ENCODE measurements at places on chromosomes 2 and 18.
A peak's percentile ranks its signal among the peaks of the same experiment; 100 is the strongest.

- DNase-seq: peak; percentile 74
Measured at GRCh38 chr2:72127401-72128058, 20.1 kb downstream of the CYP26B1 start.

DNA sequence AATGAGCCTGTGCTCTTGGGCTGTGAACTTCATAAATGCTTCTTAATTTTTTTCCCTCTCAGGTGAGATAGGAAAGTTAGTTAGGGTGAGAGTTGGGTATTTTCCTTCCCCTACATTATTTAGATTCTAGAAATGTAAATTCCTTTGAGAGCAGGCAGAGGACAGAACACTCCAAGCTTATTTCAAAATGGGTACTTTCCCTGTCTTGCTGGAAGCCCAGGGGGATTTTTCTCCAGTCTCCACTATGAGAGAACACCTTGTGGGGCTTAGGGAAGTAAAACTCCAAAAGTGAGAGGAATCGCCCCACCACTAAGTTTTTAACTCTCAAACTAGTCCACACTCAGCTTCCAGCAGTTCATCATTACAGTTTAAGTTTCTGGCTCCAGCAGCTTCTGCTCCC, 253.2 kb upstream of the CTAGE1 start:
- DNase-seq: no peak

DNA sequence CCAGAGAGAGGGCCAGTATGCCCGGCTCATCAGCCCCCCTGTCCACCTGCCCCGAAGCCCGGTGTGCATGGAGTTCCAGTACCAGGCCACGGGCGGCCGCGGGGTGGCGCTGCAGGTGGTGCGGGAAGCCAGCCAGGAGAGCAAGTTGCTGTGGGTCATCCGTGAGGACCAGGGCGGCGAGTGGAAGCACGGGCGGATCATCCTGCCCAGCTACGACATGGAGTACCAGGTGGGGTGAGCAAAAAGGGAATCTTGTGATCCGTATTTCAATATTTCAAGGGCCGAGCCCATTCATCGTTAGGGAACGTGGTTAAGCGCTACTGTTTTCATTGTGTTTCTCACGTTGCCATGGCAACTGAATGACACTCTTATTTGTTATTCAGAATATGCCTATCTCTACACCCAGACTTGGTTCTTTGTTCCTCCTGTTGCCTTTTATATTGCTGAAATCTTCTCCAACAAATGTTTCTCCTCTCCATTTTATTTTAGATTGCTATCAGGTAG, 81.5 kb downstream of the NRP2 start:
- no peak for DNase-seq

- no peak for DNase-seq
Measured at GRCh38 chr2:190988910-190989309, 25.1 kb downstream of the STAT1 start.

DNA sequence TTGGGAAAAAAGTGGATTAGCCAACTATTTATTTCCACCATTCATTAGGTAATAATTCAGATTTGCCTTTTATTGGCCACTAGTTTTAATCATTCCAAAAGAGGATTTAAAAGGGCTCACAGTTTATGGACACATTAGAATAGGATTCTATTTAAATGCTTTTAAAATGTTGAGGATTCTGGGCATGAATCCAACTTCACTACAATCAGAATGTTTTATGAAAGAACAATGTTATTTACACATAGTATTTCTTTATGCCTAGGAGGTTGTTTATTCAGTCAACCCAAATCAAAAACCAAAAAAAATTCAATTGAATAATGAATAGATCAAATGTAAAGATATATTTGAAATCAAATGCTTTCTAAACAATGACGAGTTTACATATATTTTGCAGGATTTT, 232.2 kb downstream of the GULP1 start:
- no peak for DNase-seq

GRCh38 chr2:12217175-12217574, 470.7 kb downstream of the LPIN1 start:
- no peak for DNase-seq

- DNase-seq: peak; percentile 44
Measured at GRCh38 chr18:59549503-59550173, 147.6 kb downstream of the CCBE1 start.

- DNase-seq: no peak
Measured at GRCh38 chr2:167945660-167946368, 301.6 kb downstream of the STK39 start.

DNA sequence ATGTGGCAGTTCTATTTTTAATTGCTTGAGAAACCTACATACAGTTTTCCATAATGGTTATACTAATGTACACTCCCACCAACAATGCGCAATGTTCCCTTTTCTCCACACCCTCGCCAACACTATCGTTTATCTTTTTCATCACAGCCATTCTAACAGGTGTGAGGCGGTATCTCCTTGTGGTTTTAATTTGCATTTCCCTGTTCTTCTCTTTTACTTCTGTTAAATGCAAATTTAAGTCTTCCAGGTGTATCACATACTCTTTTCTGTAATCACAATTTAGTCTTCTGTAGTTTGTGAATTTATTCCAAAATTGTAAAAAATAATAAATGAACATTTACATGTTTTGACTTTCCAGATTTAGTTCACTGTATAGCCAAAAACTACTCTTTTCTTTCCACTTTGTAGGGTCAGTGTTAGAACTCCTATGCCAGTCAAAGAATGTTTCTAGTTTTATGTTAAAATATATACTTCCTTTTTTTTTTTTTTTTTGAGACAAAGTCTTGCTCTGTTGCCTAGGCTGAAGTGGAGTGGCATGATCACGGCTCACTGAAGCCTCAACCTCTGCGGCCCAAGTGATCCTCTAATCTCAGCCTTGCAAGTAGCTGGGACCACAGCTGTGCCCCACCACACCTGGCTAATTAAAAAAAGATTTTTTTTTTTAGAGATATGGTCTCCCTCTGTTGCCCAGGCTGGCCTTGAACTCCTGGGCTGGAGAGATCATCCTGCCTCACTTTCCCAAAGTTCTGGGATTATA, 15.4 kb upstream of the ACYP2 start:
- DNase-seq: no peak

- DNase-seq: no peak
Measured at GRCh38 chr2:1460851-1461418, 47.7 kb downstream of the TPO start.

DNA sequence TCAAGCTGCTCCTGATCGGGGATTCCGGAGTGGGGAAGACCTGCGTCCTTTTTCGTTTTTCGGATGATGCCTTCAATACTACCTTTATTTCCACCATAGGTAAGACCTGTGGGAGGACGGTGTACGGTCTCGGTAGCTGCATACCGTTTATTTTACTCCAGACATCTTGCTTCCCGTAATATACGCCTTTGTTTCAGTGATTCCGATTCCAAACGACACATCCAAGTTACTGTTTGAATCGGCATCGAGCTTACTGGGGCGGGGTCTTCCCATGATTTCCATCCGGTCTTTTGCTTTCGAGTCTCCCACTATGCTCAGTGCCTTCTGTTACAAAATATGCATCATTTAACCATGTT, 731 bp downstream of the RAB10 start:
- DNase-seq: no peak

GRCh38 chr2:9771481-9772017, 71.7 kb upstream of the TAF1B start:
- DNase-seq: peak; percentile 99

- peak; percentile 93 for DNase-seq
Measured at GRCh38 chr2:40451918-40452605, at the start of gene SLC8A1. Gene SLC8A1, minus strand, starts transcription at chr2:40452090.

GRCh38 chr2:64609227-64609941, 44.3 kb downstream of the SERTAD2 start:
- peak; percentile 96 for DNase-seq

- no peak for DNase-seq
Measured at GRCh38 chr2:172869861-172870260, 134.2 kb downstream of the RAPGEF4 start.

- DNase-seq: no peak
Measured at GRCh38 chr2:163779970-163780597, 44.3 kb upstream of the FIGN start.

DNA sequence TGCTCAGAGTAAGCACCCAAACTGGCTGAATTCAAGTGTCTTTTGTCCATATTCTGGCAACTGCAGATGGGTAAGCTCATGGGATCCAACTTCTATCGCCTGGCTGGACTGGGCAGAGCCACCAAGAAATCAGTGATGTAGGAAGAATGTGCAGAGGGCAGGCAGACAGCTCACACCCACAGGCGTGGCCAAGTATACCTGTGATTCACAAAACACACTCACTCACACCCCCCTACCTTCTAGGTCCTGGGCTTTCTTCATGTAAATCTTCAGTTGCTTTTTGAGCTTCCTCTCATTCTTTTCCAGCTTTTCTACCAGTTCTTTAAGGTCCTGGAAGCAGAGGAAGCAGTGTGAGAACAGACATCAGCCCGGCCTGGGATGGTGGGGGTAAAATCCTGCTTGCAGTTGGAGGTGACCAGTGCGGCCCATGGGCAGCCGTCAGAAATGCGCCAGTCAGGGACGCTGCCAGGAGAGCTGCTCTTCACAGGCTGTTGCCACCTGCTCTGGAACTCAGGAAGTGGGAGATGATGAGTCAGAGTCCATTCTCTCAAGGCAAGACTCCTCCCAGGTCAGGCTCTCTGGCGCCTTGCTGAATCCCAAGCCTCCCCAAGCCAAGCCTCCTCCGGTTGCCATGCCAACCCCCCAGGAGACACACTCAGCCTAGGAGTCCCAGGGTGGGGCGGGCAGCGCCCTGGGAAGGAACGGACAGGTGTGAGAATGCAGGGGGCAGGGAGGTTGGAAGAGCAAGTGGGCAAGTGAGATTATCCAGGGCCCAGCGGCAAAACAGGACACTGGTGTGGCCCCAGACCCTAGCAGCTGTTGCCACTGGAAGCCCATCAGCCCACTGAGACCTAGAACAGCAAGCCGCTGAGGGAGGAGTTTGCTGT, 36.2 kb upstream of the ACAA2 start:
- peak; percentile 96 for DNase-seq

DNA sequence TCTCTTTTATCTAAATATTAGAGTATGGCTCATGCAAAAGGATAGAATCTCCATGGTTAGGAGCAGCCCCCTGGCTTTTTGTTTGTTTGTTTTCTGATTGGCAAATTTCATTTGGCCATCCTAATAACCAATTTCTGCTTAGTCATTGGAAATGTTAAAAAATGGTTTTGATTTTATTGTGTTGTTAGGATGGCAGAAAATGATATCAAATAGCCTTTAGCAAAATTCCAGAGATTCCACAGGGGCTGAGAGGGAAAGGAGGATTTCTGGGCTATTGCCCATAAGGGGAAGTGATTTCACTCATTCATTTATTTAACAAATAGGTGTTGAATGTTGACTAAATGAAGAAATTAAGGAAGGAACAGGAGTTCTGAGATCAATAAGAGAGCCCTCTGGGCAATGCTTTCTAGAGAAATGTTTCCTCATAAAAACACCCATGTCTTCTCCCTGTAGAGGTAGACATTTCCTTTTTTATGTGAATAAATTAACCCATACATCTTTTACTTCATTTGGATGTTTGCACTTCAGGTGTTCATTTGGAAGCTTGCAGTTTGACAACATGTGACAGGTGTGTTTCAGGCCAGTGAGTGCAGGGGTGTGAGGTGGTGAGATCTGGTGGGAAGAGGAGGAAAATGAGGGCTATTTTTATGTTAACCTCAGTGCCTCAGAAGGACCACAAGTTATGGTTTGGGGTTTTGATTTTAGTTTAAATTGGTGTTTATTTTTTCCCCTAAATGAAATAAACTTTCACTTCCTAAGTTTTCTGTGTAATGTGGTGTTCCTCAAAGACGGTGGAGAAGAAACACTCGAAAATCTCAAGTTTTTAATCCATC, 61.7 kb upstream of the EPC2 start:
- no peak for DNase-seq

DNA sequence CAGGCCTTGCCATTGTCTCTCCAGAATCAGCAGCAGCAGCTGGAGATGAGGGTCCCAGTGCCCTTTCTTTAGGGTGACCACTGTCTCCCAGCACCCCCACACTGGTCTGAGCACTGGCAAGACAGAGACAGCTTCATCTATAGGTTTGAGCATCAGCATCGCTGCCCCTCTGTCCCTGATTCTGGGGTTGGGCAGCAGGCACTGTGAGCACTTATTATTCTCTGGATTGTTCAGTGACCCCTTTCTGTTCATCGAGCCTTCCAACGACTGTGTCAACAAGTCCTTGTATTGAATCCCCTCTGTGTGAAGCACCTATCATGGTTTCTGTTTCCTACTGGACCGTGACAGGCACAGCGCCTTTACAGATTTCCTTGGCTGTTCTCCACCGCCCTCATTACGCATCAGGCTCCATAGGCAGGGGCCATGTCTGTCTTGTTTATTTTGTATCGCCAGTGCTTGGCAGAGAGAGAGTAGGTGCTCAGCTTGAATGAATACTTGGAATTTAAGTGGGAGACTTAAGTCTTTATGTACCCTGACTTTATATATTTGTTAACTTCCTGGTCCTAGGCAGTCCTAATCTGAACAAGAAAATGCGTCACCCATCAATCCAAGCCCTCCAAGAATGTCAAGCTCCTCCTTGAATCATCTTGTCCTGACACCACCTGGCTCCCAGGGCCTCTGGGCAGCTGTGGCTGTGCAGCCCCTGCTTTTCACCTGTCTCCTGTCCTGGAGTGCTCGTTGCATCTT, 11.4 kb downstream of the MALL start:
- DNase-seq: no peak

- DNase-seq: no peak
Measured at GRCh38 chr2:200373973-200374416, 67.5 kb downstream of the SPATS2L start.

DNA sequence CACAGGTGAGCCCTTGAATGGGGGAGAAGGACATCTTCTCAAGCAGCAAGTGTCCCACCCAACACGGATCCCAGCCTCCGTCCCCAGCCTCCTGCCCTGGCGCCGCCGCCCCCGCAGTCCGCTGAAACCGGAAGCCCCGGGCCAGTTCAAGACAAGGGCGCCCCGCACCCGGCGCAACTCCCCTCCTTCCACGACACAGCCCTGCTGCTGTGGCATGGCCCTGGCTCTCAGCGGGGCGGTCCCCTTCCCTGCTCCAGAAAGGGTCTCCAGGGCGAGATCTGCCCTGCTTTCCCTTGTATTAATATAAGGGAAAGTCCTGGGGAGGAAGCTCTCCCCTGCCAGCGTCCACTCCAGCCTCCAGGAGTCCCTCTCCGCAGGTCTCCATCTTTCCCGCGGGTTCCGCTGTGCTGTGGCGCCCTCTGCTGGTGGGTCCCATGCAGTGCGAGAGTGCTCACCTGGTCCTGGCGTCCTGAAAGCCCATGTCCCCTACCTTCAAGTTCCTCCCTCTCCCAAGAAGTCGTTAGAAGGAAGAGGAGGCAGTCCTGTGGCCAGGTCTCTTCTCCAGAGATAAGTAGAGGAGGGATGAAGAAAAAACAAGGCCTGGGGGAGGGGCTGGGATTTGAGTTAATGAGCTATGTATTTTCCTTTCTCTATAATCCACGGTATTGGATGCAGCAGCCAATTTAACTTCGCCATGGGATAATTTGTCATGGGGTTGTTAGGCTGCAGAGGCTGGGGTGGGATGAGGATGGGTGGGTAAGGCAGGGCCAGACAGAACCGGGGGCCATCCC, 176.0 kb downstream of the SMAD2 start:
- peak; percentile 75 for DNase-seq

DNA sequence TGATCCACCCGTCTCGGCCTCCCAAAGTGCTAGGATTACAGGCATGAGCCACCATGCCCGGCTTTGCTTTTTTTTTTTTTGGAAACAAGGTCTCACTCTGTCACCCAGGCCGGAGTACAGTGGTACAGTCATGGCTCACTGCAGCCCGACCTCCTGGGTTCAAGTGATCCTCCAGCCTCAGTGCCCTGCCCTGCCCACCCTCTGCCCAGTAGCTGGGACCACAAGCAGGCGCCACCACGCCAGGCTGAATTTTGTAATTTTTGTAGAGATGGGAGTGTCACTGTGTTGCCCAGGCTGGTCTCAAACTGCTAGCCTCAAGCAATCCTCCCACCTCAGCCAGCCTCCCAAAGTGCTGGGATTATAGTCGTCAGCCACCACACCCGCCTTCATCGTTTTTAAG, 11.6 kb upstream of the PSD4 start:
- no peak for DNase-seq
